ENCODE measurements at places on chromosomes 2 and 18.

DNA sequence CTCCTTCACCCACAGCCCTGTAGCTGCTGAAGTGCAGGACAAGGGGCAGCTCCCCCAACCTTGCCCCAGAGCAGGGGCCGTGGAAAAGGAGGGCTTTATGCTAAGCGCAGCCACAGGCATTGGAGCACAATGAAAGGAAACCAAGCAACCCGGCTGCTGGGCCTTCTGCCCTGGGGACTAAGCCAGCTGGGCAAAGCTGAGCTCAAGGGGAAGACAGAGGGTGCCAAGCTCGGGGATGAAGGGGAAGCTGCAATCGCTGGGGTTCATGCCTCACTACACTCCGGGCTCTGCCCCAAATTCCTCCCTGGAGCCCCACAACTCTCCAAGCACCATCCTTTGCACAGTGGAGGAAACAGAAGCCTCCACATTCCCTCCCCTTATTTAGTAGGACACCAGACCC lies 12.4 kb downstream of the SFXN5 start:
- no peak for DNase-seq

- no peak for DNase-seq
These were observed 99.2 kb upstream of the PTPRM start for GRCh38 chr18:7467708-7468466.

GRCh38 chr2:128635361-128635900 lies 316.8 kb upstream of the HS6ST1 start:
- no peak for DNase-seq

GRCh38 chr2:201357221-201357620 lies at the start of gene FLACC1:
Gene FLACC1 (minus strand): TSS chr2:201357345. CDS start chr2:201351404, 5,941 bp downstream.
- DNase-seq: no peak

- no peak for DNase-seq
These were observed 49.7 kb upstream of the CDC42EP3 start for GRCh38 chr2:37721201-37721560.
